Occipital lobe (tissue), 3 donors: ENCODE measurements at places on chromosomes 7 and 10.

- DNase-seq: no peak
These were observed 282.4 kb downstream of the CELF2 start for GRCh38 chr10:11300026-11300425.

GRCh38 chr7:130648580-130648979 is 20.0 kb downstream of the COPG2 start:
- no peak for DNase-seq

DNA sequence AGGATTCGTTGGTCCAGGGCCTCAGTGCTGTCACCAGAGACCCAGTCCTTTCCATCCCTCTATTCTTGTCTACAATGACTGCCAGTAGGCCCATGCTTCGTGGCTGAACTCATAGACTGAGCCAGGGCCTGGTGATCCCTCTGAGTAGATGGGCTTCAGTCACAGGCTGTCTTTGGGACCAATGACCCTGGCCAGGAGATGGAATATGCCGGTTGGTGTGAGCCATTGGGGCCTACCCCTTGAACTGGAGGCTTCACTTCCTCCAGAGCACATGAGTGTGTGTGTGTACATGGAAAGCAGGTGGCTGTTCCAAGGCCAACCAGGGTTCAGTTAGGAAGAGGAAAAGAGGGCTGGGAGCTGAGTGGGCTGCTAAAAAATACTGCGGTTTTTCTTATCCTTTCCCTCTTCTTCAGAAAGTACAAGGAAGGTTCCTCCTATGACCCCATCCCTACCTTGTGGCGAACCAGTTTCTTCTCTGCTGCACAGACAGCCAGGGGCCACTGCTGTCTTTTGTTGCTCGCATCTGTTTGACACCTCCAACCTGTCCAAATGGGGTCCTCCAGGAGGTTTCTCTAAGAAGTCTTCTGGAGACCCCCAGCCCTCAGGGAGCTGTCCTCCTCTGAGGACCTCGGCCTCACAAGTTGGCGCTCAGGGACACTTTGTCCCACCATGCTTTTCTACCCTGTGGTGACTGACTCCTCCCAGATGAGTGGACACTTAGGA is 36.6 kb downstream of the ADRA2A start:
- DNase-seq: no peak

DNA sequence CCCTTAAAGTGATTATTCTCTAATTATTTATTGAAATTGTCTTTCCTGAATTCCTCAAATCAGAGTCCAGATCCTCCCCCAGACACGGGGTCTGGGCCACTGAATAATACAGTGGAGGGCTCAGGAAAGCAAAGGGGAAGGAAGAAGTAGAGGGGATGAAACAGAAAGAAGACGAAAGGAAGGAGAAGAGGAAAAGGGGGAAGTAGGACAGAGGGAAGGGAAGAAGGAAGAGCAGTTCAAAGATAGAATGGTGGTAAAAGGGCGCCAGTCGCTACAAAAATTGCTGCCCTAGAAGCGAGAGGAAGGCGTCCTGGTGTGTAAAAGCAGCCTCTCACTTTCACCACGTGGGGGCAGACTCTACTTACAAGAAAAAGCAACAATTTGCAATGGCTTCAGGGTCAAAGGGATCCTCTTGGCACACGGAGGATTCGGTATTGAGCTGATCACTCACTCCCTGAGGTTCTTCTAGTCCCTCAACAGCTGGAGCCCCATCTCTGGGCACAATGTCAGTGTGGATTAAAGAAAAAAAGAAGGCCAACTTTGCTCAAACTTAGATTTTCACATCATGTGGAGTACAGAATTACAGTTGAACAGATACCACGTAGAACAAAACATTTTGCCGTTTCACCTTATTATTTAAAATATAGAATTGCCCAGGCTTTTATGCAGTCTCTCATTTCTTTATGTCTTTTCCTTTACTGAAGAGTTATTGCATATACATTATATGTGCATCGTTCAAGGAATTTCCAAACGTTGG is 31.4 kb upstream of the NPVF start:
- peak; percentile 30 for DNase-seq

DNA sequence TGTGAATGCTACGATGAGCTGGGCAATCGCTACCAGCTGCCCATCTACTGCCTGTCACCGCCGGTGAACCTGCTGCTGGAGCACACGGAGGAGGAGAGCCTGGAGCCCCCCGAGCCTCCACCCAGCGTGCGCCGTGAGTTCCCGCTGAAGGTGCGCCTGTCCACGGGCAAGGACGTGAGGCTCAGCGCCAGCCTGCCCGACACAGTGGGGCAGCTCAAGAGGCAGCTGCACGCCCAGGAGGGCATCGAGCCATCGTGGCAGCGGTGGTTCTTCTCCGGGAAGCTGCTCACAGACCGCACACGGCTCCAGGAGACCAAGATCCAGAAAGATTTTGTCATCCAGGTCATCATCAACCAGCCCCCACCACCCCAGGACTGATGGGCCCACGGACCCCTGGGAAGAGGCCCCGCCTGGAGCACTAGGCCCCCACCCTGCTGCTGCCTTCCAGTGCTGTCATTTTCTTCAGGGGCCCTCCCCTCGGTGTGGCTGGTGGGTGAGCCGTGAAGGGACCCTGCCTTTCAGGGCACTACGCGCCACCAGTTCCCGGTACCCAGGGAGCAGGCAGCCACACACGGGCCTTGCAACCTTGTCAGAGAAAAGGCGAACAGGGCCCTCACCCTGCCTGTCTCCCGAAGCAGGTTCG is 2.3 kb upstream of the ANKRD2 start:
- DNase-seq: no peak

DNA sequence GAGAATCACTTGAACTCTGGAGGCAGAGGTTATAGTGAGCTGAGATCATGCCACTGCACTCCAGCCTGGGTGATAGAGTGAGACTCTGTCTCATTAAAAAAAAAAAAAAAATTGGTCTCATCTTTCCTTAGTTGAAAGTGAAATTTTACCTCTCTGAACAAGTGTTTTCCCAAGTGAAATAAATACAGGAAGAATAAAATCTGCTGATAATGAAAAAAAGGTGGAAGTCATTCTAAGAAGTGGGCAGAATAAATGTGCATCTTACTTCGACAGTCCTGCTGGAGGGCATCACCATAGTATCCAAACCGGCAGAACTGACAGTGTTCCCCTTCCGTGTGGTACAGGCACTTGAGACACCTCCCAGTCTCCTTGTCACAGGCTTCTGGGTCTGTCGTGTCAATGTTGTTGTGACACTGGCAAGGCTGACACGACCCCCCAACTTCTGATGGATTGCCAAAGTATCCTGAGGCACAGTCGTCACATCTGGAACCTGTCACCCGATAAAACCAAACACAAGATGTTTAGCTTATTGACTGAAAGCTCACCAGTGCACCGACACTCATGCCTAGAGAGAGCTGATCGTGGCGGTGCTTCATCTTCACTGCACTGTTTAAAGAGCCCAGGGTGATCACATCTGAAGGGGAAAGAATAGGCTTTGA is 49.6 kb downstream of the LAMB1 start:
- no peak for DNase-seq

DNA sequence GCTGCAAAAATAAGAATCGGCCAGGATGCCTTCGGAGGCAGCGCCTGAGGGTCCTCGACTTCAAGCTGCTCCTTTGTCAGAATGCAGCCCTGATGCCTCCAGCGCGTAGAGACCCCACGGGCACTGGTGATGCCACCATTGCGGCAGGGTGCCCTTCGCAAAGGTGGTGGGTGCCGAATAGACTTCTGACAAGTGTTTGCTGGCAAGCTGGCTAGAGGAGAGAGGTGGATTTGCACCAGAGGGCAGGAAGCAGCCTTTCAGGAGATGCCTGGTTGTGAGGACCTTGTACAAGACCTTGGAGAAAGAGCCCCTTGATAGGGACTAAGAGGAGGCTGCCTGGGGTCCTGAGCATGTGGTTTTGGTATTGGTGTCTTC is 103.2 kb upstream of the PPIF start:
- no peak for DNase-seq

DNA sequence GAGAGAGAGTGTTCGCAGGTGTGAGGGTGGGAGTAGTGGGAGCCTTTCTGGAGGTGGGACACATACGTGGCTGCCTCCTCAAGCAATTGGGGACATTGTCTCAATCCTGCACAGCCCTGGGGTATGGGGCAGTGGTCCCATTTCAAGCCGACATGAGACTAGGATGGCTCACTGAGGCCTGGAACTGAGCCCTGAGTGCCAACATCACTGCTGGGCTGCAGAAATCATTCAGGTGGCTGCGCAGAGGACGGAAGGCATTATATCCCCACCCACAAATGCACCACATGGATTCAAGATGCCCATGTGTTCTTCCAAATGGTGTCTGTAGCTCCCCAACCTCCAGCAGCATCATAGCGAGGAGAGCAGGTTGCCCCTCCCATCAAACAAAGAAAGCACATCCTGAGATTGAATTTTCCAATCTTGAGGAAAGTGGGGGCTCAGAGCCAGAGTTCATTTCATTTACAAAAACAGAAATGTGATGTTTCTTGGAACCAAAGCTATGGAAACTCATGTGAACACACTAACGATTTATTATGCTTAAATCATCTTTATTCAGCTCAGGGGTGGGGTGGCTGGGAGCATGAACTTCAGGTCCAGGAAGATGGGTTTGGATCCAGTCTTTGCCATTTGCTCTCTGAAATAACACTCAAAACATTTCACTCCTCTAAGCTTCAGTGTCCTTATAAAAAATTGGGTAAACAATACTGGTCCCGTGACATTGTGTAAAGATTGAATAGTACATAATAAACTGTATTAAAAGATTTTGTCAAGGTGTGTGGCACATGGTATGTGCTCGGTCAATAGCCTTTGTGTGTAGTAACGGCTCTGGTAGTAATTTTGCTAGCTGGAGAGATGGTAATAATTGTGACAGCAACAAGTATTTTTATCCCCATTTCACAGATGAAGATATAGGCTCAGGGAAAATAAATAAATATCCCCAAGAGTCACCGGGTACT is 4.6 kb downstream of the SFTPA2 start:
- DNase-seq: no peak

DNA sequence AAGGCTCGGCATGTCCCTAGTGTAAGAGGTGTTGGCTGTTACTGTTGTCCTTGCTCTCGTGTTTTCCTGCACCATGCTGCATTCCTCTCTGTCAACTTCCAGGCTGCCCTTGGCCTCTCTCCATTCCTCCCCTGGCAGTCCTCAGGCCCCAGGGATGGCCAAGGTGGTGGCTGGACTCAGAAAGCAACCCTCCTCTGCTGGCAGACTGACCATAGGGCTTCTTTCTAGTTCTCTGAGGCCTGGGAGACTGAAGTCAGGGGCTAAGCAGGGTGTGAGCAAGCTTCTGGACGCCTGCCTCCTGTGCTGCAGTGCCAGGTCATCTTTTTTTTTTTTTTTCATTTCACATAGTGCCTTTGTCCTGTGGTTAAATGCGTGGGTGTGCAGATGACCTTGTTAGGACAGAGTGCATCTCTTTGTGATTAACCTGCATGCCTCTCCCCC is 72.0 kb downstream of the GOLGA7B start:
- no peak for DNase-seq

GRCh38 chr10:99733366-99733765 is 1.3 kb downstream of the CUTC start:
- DNase-seq: no peak

DNA sequence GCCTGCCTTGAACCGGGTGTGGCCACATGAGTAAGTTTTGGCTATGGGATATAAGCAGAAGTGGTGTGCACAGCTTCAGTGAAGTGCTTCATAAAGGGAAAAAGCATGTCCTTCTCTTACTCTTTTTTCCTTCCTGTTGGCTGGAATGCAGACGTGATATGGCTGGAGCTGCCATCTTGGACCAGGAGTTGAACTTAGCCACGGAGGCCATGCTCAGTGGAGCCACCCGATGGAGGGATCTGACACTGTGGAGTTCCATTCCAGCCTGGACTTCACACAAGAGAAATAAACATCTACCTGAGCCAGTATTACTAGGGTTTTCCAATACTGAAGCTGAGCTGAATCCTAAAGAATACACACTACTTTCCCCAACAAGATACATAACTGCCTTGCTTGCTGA is 52.3 kb downstream of the CCDC3 start:
- DNase-seq: no peak

- no peak for DNase-seq
These were observed 54.9 kb downstream of the TMEM168 start for GRCh38 chr7:112735261-112735660.

DNA sequence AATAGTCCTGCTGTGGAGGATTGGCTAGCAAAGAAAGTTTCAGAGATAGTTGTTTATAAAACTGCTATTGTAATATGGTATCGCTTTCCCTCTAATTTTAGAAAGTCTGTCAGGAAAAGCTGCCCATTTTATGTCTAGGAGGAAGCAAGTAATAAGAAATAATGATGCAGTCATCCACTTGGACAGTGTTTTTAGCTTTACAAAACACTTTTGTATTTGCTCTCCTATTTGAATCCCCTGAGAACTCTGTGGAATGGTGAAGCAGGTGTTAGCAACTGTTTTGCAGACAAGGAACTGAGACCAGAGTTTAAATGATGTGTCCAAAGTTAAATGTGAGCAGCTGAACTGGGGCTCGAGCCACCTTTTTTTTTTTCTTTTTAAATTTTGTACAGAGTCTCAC is 455.8 kb downstream of the XPNPEP1 start:
- no peak for DNase-seq

DNA sequence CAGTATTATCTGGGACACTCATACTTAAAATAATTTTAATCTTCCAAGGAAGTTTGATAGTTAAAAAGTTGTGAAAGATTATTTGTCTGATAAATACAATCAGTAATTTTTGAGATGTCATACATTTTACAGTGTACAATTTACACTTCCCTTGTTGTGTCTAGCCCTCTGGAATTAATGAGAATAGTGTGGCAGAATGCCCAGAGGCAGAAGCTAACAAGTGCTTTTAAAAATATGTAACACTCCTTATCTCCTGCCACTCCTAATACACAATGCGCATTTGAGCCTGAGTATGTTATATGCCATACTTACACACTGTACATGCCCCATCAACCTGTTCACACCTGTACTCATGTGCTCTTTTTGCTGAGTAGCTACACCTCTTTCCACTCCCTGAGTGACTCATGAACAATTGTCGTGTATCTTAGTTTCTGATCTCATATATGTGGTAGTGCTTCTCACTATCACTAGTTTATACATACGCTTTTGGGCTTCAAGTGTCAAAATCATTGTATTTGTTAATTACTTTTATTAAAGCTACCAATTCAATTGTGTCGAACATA is 106.9 kb upstream of the GNAI1 start:
- no peak for DNase-seq

- no peak for DNase-seq
These were observed 1.9 kb downstream of the HGF start for GRCh38 chr7:81767926-81768325.

DNA sequence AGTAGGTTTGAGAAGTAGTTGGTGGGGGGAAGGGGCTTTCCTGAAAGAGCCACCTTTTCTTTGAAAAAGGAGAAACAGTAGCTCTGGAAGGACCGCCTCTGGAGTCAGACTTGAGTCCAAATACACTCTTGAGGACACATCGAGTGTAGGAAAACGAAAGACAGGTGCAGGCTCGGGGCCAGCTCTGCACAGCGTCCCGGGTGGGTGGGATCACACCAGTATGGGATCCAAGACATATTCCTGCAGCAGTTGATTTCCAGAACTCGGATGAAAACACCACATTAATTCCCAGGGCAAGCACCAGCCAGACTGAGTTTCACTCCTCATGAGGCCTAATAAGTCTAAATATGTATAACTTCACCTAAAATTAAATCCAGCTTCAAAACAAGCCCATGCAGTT is 61.4 kb downstream of the ASB13 start:
- no peak for DNase-seq
